ENCODE measurements at places on chromosomes 11 and 22. TPM values are rescaled to one million over a fixed set of nuclear protein-coding genes. Genes with fewer than 3 reads are reported as not detected.
A peak's percentile ranks its signal among the peaks of the same experiment; 100 is the strongest.

DNA sequence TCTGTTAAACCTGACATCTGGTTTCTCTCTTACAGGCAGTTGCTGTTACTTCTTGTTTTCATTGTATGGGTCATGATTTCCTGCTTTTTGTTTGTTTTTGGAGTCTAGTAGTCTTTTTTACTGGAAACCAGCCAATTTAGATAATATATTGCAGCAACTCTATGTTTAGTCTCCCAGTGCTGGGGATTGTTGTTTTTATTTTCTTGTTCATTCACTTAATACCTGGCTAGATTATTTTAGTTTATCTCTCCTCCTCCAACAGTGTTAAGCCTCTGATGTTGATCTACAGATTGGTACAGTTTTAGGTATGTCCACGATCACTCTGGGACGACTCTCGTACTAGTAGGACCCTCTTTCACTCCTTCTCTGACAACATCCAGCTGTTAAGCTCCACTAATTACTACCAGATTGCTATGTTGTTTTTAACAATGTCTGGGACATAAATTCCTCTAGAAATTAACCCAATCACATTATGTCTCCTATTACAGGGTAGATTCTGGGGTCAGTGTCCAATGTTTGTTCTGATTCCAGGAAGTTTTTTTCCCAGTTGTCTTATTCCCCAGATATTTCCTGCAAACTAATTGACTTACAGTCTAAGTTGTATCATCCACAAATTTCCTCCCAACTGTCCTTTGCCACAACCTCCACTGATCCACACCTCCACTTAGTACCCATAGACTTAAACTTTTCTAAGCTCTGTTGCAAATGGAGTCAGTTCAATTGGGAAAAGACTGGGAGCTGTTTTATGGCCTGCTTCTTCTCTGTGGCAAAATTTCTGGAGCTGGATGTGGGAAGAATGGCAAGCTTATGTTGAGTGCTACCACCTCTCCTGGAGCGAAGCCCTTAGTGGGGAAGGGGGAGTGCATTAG lies 1280.6 kb upstream of the CNTN5 start:
- no peak overlapping the region for H3K27ac ChIP-seq
- no peaks in the 10 kb centered on the region for H3K36me3 ChIP-seq
- H3K4me3 ChIP-seq = no peak overlapping the region
- peak; percentile 49 for DNase-seq
- H3K4me1 ChIP-seq = no peaks in the 10 kb centered on the region

The VPREB1 gene
- polyA plus RNA-seq = not detected

DNA sequence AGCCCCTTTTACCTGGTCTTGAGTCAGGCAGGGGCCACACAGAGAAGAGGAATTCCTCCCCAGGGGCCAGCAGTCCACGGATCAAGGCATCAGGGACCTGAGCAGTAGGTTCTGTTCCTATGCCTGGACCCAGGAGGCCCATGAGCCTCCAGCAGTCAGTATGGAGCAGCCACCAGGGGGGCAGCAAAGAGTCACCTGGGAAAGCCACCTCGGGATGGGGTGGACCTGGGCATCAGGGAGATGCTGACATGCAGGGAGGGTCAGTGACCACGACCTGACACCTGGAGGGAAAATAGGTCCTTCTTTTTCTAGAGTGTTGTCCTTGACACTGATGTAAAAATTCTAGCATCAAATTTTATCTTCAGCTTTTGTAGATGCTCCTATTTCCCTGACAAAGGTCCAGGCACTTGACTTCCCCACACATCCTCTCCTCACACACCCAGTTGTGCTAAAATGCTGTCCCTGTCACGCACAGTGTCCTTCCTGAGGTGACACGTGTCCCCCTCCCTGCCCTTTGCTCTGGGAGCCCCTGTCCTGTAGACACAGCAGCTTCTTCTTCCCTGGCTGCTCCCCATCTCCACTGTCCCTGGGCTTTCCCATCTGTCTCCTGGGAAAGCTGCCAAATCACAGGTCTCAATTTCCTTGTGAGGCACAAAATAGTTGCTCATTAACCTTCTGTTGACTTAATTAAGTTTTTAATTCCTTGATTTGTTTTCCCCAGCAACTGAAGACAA lies 70.0 kb upstream of the IGLL5 start:
- no peak overlapping the region for H3K4me3 ChIP-seq
- H3K27me3 ChIP-seq = no peaks in the 10 kb centered on the region
- no peaks in the 10 kb centered on the region for H3K36me3 ChIP-seq
- no peaks in the 10 kb centered on the region for H3K4me1 ChIP-seq
- no peak for DNase-seq

GRCh38 chr11:86274503-86274902 lies 27.5 kb upstream of the HIKESHI start:
- H3K4me1 ChIP-seq = no peaks in the 10 kb centered on the region
- peaks cover 3% of the 10 kb centered on the region for H3K36me3 ChIP-seq
- no peak for DNase-seq
- no peak overlapping the region for H3K27ac ChIP-seq
- no peak overlapping the region for H3K4me3 ChIP-seq

DNA sequence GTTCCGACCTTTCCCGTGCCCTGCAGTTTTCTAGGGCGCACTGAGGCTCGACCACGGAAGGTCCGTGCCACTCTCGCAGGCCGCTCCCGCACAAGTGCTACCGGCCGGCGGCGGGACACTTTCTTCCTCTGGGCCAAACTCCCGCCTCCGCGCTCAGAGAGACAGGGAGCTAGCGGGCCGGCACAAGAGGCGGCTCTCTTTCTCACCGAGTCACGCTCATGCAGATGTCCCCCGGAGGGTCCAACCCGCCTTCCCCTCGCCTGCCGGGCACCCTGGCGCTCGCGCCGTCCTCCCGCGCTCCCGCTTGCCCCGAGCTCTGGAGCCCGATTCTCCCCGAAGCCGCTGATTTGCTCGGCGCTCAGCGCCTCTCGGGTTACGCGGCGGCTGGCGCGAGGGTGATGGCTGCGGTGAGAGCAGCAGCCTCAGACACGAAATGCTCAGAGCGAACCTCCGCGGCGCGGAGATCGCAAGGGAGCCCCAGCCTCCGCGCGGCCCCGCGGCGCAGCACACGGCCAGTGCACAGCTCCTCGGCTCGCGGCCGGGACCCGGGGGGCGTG lies 1.0 kb downstream of the LMO1 start:
- H3K27ac ChIP-seq = no peak overlapping the region
- no peaks in the 10 kb centered on the region for H3K36me3 ChIP-seq
- DNase-seq = peak; percentile 49
- no peaks in the 10 kb centered on the region for H3K4me1 ChIP-seq
- H3K27me3 ChIP-seq = peaks cover 34% of the 10 kb centered on the region
- H3K4me3 ChIP-seq = peak overlapping the region; percentile 15

DNA sequence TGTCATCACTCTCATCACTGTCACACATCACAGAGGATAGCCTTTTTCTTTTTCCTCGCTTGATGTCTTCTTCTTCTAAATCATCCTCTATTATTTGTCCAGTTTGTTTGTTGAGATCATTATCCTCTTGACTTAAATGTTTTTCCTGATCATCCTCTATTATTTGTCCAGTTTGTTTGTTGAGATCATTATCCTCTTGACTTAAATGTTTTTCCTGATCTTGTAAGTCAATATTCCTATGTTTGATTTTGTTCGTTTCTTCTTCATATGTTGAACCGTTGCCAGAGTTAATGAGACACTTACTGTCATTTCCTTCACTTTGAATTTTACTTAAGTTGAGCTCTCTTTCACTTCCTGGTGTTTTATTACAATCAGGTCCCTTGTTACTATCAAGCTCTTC lies 5.6 kb downstream of the CCDC82 start:
- no peak overlapping the region for H3K27ac ChIP-seq
- DNase-seq = no peak
- H3K4me1 ChIP-seq = no peaks in the 10 kb centered on the region
- H3K36me3 ChIP-seq = no peaks in the 10 kb centered on the region

DNA sequence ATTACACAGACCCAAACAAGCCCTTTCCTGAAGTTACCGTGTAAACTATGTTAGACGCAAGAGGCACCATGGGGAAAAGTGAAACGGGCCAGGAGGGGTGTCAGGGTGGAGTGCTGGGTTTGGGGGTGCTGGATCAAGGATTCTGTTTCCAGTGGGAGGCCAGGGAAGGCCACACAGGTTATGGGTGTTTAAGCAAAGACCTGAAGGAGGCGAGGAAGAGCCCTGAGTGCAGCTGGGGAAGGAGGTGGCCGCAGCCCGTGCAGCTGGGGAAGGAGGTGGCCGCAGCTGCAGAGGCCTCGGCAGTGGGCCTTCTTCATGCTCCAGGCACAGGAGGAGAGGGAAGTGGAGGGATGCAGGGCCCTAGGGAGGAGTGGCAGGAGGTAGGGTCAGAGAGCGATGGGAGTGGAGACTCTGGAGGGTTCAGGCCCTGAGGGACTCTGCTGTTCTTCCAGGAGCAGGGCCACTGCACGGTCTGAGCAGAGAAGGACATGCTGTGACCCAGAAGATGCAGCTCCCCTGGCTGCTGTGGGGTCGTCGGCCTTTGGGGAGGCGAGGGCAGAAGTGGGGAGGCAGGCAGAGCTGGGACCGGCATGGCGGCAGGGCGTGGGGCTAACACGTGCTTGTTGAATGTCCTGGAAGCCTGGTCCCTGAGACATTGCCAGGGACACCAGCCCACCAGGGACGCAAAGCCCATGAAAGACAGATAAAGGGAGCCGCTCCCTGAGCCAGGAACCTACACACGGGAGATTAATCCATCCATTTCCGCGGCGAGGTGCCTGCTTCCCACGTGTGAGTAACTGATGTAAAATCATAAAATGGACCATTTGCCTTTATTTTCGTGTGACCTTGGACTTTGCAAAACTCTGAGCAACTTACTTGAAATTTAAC lies 1049.1 kb downstream of the BRD1 start:
- H3K27me3 ChIP-seq = no peaks in the 10 kb centered on the region
- H3K27ac ChIP-seq = no peak overlapping the region
- H3K4me1 ChIP-seq = no peaks in the 10 kb centered on the region
- DNase-seq = no peak
- no peaks in the 10 kb centered on the region for H3K36me3 ChIP-seq

- H3K4me1 ChIP-seq = peaks cover 6% of the 10 kb centered on the region
- H3K27me3 ChIP-seq = no peaks in the 10 kb centered on the region
- H3K4me3 ChIP-seq = no peak overlapping the region
- H3K36me3 ChIP-seq = no peaks in the 10 kb centered on the region
- no peak overlapping the region for H3K27ac ChIP-seq
Observed at GRCh38 chr11:27390318-27391295, 27.6 kb upstream of the CCDC34 start.

The PLAAT3 gene
- 11.4 TPM for polyA plus RNA-seq

DNA sequence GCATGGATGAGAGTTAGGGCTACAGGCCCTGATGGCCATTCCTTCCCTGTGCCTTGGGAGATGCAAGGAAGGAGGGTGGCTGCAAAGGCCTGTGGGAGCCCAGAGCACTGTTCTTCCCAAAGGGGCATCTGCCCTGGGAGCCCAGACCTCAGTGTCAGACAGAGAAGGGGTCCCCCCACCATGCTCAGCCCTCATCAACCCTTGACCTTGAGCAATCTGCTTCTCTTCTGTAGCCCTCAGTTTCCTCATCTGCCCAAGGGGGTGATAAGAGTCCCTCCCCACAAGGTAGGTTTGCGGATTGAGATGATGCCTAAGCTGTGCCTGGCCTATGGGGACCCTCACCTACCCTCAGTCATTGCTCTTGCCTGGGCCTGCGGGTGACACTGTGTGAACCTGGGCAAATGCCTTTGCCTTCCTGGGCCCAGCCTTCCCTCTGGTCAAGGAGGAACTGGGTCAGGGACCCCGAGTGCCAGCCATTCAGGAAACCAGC lies 47.5 kb downstream of the IGLL5 start:
- H3K4me1 ChIP-seq = no peaks in the 10 kb centered on the region
- H3K36me3 ChIP-seq = no peaks in the 10 kb centered on the region
- no peak overlapping the region for H3K4me3 ChIP-seq
- DNase-seq = no peak
- H3K27me3 ChIP-seq = no peaks in the 10 kb centered on the region

DNA sequence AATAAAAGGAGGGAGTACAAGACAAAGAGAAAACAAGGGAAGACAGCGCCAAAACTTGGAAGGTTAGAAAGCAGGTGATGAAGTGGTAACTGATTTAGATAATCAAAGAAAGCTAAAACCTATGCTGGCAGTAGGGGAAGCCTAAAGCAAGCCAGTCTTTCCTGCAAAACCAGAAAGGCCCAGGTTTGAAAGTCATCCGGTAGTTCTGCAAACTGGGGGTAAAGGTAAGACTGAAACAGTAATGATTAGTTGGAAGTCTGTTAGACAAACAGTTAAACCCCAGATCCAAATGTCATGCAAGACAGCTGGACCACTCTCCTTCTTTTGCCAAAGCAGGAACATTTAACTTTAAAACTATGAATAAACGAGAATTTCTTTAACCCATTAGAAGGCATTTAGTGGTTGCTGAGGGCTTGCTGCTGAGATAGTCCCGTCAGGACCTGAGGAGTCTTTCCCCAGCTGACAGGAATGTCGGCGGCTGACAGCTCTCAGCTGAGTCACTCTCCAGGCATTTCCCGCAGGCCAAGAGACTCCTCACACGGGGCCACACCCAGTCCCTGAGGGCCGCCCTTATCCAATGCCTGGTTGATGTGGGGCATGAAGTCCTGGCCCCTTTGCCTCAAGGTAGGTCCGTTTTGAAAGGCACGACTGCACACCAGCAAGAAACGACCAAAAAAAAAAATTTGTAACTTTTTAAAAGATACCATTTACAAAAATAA lies 36.3 kb upstream of the CFAP300 start:
- H3K27ac ChIP-seq = peak overlapping the region; percentile 37
- peaks cover 18% of the 10 kb centered on the region for H3K4me1 ChIP-seq
- DNase-seq = peak; percentile 92
- H3K4me3 ChIP-seq = no peak overlapping the region
- no peaks in the 10 kb centered on the region for H3K27me3 ChIP-seq

The MRPL11 gene
- polyA plus RNA-seq = 35.7 TPM

DNA sequence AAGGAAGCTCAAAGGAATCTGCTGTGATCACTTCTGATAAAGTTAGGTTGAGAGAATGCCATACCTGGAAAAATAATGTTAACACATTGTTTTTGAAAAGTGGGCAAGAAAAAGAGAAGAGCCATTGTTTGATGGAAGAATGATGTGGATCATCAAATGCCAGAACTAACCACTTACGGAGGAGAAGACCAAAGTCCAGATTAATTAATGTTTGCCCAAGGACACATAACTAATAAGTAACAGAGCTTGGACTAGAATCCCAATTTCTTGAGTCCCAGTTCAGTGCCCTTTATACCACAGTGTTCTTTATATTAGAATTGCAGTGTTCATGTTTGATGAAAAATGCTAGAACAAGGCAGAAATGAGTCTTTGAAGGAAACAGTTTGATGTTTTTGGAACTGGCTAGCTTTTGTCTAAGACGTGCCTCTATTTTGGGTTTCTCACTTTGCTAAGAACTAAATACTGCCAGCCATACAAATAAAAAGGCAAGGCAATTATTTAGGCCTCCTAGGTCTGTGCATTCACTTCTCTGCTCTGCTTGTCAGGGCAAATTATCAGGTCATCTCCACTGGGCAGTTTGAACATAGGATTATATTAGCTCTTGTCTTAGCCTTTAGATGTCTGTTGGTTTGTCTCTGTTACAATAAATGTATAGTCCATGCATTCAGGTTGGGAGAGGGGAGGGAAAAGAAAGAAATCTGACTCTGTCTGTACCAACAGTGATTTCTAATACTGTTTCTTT lies 72.3 kb downstream of the TRIM44 start:
- no peaks in the 10 kb centered on the region for H3K27me3 ChIP-seq
- no peak for DNase-seq
- H3K4me3 ChIP-seq = no peak overlapping the region
- H3K4me1 ChIP-seq = no peaks in the 10 kb centered on the region

The MUC6 gene
- polyA plus RNA-seq = not detected

GRCh38 chr11:9823887-9824385 lies 160.1 kb downstream of the SWAP70 start:
- no peaks in the 10 kb centered on the region for H3K27me3 ChIP-seq
- no peaks in the 10 kb centered on the region for H3K36me3 ChIP-seq
- DNase-seq = peak; percentile 8

GRCh38 chr11:64084951-64085710 lies 49.4 kb downstream of the FLRT1 start:
- no peaks in the 10 kb centered on the region for H3K36me3 ChIP-seq
- no peaks in the 10 kb centered on the region for H3K4me1 ChIP-seq
- H3K27me3 ChIP-seq = peaks cover 2% of the 10 kb centered on the region
- no peak overlapping the region for H3K4me3 ChIP-seq
- no peak overlapping the region for H3K27ac ChIP-seq
